ENCODE measurements at places on chromosomes 11 and 22. TPM values are rescaled to one million over a fixed set of nuclear protein-coding genes. Genes with fewer than 3 reads are reported as not detected.
A peak's percentile ranks its signal among the peaks of the same experiment; 100 is the strongest.

DNA sequence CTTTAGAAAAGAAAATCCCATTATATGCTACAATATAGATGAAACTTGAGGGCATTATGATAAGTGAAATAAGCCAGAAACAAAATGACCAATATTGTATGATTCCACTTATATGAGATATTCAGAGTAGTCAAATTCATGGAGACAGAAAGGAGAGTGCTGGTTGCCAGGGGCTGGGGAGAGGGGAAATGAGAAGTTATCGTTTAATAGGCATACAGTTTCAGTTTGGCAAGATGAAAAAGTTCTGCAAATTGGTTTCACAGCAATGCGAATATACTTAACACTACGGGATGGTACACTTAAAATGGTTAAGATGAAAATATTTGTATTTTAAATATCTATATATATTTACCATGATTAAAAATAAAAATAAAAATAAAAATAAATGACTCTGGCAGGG, 31.1 kb upstream of the RDX start:
- H3K4me3 ChIP-seq = no peak overlapping the region
- no peaks in the 10 kb centered on the region for H3K27me3 ChIP-seq
- no peaks in the 10 kb centered on the region for H3K4me1 ChIP-seq
- no peak for DNase-seq

- H3K4me3 ChIP-seq = no peak overlapping the region
- H3K27me3 ChIP-seq = no peaks in the 10 kb centered on the region
- H3K4me1 ChIP-seq = no peaks in the 10 kb centered on the region
- no peak overlapping the region for H3K27ac ChIP-seq
- DNase-seq = no peak
Observed at GRCh38 chr11:121643479-121644186, 190.9 kb upstream of the SORL1-AS1 start.

DNA sequence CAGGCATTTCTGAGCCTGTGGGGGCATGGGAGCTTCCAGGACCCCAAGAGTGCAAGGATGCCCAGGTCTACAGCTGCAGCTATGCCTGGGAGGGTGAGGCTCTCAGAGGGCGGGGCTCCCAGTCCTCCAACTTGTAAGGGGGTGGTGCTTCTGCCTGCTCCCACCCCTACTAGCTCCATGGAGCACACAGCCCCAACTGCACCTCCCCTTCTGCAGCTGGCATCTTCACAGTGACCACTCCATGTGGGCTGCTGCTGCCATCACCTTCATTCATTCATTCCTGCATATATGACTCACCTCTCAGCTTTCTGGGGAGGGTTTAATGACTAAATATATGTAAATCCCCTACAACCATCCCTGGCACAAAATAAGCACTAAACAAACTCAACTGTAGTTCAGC, 43.8 kb downstream of the CHST1 start:
- no peaks in the 10 kb centered on the region for H3K4me1 ChIP-seq
- no peak for DNase-seq
- H3K4me3 ChIP-seq = no peak overlapping the region
- no peaks in the 10 kb centered on the region for H3K36me3 ChIP-seq

GRCh38 chr22:45460288-45461109, 42.2 kb upstream of the FBLN1 start:
- H3K27me3 ChIP-seq = no peaks in the 10 kb centered on the region
- no peaks in the 10 kb centered on the region for H3K4me1 ChIP-seq
- H3K36me3 ChIP-seq = no peaks in the 10 kb centered on the region
- peak; percentile 84 for DNase-seq

DNA sequence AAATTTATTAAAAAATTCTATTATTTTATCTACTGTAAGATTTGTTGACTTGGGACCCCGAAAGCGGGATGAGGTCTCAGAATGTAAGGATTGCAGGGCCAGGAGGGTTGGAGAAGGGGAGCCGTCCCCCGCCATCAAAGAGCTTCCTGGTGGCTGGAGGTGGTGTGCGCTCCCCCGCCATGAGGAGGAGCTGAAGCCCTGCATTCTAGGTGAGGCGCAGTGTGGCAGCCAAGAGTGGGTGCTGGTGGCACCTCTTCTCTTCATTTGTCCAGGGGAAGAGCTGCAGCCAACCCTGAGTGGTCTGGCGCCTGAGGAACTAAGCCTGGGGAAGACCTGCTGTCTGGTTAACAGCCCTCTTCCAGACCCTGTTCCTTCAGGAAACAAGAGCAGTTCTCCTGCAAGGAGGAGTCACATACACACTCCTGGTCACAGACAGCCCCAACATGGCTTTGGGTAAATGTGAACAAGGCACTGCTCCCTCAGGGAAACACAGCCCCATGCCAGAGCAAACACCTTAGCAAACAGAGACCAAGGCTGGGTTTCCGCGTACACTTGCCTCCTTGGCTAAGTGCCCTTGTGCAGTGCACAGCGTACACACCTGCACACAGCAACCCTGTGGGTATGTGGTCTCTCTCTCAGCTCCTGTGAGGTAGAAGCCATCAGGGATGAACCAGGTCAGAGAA, 17.3 kb downstream of the RTN4RL2 start:
- no peaks in the 10 kb centered on the region for H3K36me3 ChIP-seq
- H3K27me3 ChIP-seq = peaks cover 45% of the 10 kb centered on the region
- H3K27ac ChIP-seq = no peak overlapping the region
- H3K4me1 ChIP-seq = peaks cover 50% of the 10 kb centered on the region
- H3K4me3 ChIP-seq = no peak overlapping the region

DNA sequence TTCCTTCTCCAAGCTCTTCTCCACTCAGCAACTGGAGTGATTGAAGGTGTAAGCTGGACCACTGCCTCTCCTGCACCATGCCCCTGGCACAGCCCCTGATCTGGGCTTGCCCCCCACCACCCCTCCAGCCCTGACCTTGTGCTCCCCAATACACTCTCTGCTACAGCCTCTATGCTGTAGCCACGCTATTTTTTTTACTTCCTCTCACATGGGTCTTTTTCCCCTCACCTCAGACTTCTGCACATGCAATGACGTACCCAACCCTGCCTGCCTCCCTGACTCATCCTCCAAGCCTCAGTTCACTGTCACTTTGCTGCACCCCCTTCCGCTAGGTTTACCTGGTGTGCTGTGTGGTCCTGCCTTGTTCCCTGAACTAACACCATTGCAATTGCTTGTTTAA, 9.0 kb downstream of the CSNK2A3 start:
- H3K4me3 ChIP-seq = no peak overlapping the region
- H3K4me1 ChIP-seq = peaks cover 6% of the 10 kb centered on the region

DNA sequence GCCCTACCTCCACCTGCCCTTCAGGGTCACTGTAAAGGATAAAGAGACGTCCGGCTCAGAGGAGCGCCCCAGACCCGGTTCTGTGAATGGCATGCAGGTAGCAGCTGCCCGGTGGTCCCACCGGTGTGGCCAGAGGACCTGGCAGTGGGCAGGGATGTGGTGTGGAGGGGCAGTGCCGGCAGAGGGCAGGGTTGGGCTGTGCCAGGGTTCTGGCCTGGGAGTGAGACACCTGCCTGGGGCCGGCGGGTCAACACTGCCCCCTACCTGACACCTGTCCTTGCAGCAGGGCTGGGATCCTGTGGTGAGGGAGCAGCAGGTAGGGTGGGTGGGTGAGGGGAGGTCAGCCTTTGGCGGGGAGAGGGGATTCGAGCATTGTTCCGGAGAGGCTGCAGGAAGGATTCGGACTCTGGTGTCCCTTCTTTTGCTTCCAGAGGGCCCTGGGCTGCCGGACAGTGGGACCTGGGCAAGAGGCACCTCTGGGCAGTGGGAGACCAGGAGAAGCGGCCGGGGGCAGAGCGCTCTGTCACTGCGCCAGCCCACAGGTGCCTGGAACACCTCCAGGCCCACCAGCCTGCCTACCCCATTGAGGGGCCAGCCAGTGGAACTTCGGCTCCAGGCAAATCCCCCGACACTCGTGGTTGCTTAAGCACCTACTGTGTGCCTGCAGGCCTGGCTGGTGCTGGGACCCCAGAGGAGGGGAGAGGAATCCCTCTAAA, 1.6 kb upstream of the PHLDA2 start:
- peaks cover 47% of the 10 kb centered on the region for H3K27me3 ChIP-seq
- no peaks in the 10 kb centered on the region for H3K36me3 ChIP-seq
- DNase-seq = no peak
- peak overlapping the region; percentile 54 for H3K4me3 ChIP-seq

DNA sequence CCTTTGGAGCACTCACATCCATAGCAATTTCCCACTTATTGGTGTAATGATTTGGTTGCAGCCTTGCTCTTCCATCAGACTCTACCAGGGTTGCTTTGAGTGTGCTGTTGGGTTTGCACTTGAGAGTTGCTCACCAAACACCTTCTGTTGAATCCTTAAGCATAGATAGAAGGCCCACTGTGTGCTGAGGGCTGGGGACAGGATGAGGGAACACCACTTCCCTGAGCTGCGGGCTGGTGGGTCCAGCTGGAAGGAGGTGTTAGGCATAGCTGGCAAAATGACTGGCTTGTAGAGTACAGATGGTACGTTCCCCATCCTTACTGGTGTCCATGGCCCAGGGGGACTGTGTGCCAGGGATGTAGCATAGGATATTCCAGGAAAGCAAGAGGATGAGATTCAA, 3.9 kb downstream of the PRDM11 start:
- H3K27me3 ChIP-seq = peaks cover 7% of the 10 kb centered on the region
- peaks cover 19% of the 10 kb centered on the region for H3K4me1 ChIP-seq
- H3K4me3 ChIP-seq = no peak overlapping the region
- H3K27ac ChIP-seq = no peak overlapping the region
- DNase-seq = no peak
- no peaks in the 10 kb centered on the region for H3K36me3 ChIP-seq

- DNase-seq = no peak
- H3K4me3 ChIP-seq = no peak overlapping the region
- H3K27ac ChIP-seq = no peak overlapping the region
- no peaks in the 10 kb centered on the region for H3K36me3 ChIP-seq
- H3K4me1 ChIP-seq = no peaks in the 10 kb centered on the region
Observed at GRCh38 chr22:47281126-47282106, 519.0 kb downstream of the TBC1D22A start.

DNA sequence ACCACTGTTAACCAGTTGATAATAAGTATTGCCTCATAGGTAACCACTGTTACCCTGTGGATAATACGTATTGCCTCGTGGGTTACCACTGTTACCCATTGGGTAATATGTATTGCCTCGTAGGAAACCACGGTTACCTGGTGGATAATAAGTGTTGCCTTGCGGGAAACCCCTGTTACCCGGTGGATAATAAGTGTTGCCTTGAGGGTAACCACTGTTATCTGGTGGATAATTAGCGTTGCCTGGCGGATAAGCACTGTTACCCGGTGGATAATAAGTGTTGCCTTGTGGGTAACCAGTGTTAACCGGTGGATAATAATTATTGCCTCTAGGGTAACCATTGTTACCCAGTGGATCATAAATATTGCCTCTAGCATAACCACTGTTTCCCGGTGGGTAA, 27.3 kb upstream of the NXPE4 start:
- H3K4me3 ChIP-seq = no peak overlapping the region
- no peak overlapping the region for H3K27ac ChIP-seq
- H3K4me1 ChIP-seq = no peaks in the 10 kb centered on the region
- DNase-seq = no peak
- no peaks in the 10 kb centered on the region for H3K36me3 ChIP-seq

- no peaks in the 10 kb centered on the region for H3K27me3 ChIP-seq
- H3K4me3 ChIP-seq = no peak overlapping the region
- no peaks in the 10 kb centered on the region for H3K4me1 ChIP-seq
- no peaks in the 10 kb centered on the region for H3K36me3 ChIP-seq
- H3K27ac ChIP-seq = no peak overlapping the region
- no peak for DNase-seq
Observed at GRCh38 chr11:113436672-113437252, 38.4 kb downstream of the DRD2 start.

- peaks cover 7% of the 10 kb centered on the region for H3K36me3 ChIP-seq
- DNase-seq = peak; percentile 64
- H3K4me1 ChIP-seq = peaks cover 70% of the 10 kb centered on the region
- H3K4me3 ChIP-seq = peak within 1 kb of the TSS; percentile 64
- H3K27ac ChIP-seq = peak within 1 kb of the TSS; percentile 92
Observed at GRCh38 chr11:60951904-60952741, at the start of gene SLC15A3. TSS of gene SLC15A3 (minus strand) at chr11:60952176. CDS start at chr11:60951551, 625 bp downstream.

DNA sequence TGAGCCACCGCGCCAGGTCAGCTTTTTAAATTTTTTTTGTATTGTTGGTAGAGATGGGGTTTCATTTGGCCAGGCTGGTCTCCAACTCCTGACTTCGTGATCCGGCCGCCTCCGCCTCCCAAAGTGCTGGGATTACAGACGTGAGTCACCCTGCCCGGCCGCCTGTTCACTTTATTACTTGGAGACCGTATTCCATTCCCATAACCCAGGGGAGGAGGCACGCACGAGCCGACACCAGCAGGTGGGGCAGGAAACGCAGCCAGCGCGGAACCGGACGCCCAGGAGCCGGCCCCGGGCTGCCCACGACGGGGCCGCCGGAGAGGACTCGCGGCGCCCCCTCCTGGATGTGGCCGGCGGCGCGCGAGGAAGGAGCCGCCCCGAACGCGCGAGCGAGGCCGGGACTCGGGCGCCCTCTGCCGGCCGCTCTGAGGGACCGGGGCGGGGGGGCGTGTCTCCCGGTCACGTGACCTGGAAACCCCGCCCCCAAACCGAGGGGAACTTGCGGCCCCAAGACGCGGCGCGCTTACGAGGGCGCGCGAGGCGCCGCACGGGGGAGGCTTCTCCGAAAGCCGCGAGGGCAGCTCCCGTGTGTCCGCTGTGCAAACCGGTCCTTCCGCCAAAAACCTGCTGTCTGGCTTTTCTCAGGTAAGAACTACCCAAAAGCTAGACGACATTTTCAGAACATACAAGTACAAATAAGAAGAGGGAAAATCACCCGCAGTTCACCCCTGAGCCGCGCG, 11.6 kb upstream of the RNH1 start:
- peak overlapping the region; percentile 63 for H3K27ac ChIP-seq
- DNase-seq = peak; percentile 86
- no peaks in the 10 kb centered on the region for H3K4me1 ChIP-seq
- H3K36me3 ChIP-seq = no peaks in the 10 kb centered on the region
- H3K4me3 ChIP-seq = no peak overlapping the region

DNA sequence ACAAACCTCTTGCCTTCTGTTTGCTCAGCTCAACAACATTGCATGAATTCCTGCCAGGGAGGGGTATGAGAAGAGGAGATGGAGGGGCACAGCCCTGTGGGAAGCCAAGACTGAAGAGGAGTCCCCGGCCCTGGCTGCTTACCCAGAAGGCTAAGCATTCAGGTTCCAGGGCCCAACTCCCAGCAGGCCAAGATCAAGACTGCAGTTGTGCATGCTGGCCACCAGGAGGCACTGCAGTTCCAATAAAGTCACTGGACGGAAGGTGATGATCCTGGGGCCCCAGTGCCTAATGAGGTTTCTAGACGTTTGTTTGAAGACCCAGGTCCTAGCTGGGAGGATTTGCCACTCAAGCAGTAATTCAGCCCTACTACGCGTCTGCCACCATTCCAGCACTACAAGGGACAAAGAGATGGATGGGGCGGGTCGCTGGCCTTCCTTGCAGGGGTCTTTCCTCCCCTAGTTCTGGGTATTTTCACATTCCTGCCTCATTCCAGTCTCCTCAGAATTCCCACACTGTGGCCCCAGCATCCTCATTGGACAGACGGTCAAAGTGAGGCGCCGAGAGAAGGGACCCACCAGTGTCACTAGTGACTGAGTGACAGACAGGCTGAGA, 23.6 kb downstream of the ALX4 start:
- no peaks in the 10 kb centered on the region for H3K27me3 ChIP-seq
- H3K4me1 ChIP-seq = no peaks in the 10 kb centered on the region
- H3K27ac ChIP-seq = no peak overlapping the region
- H3K36me3 ChIP-seq = no peaks in the 10 kb centered on the region
- DNase-seq = peak; percentile 59
- no peak overlapping the region for H3K4me3 ChIP-seq

ALDH3B2 gene
- total RNA-seq = 0.94 TPM

TMEM191B gene
- total RNA-seq = 2.8 TPM

TMEM132A gene
- 37.1 TPM for total RNA-seq

BEST1 gene
- 14.6 TPM for total RNA-seq

MYO7A gene
- total RNA-seq = 4.8 TPM

PPP1CA gene
- 138 TPM for total RNA-seq
